ENCODE measurements at places on chromosomes 4 and X.

GRCh38 chr4:6779667-6780565 is 2.6 kb upstream of the KIAA0232 start:
- DNase-seq: peak; percentile 81

DNA sequence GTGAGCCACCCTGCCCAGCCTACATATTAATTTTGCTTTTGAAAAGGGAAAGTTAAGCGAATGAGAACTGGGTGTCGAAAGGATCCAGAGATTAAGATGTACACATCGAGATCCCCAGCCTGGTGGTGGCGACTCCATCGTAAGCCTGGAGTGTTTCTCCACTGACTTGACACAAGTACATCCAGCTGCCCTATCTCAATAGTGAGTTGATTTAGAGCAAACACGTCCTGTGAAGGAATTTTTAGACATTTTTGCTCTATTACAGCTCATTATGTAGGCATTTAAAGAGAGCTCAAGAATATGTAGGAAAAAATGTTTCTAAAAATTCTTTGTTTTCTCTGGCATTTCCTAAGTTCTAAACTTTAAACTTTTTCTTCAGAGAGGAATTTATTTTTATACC is 11.7 kb upstream of the CLDN34 start:
- no peak for DNase-seq

GRCh38 chrX:86946569-86946968 is 571.0 kb upstream of the KLHL4 start:
- DNase-seq: no peak

- DNase-seq: no peak
Measured at GRCh38 chr4:151604238-151604637, 156.6 kb downstream of the GATB start.

DNA sequence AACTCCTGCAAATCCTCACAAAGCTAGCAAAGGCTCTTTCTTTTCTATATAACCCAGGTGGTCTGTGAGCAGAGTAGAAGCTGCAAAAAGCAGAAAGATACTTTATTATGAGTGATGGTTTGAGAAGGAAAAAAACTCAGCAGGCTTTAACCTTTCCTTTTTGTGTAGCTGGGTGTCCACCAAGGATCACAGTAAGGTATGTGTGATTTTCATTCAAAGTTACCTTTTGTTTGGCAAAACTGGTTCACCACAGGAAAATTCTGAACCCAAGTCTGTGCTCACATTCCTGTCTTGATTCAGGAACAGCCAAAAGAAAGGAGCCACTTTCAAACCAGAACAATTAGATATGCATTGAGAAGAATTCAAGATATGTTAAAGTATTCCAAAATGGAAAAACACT is 35.7 kb downstream of the FRAS1 start:
- DNase-seq: no peak

- DNase-seq: peak; percentile 13
Measured at GRCh38 chrX:24395775-24396174, 35.3 kb downstream of the SUPT20HL1 start.

DNA sequence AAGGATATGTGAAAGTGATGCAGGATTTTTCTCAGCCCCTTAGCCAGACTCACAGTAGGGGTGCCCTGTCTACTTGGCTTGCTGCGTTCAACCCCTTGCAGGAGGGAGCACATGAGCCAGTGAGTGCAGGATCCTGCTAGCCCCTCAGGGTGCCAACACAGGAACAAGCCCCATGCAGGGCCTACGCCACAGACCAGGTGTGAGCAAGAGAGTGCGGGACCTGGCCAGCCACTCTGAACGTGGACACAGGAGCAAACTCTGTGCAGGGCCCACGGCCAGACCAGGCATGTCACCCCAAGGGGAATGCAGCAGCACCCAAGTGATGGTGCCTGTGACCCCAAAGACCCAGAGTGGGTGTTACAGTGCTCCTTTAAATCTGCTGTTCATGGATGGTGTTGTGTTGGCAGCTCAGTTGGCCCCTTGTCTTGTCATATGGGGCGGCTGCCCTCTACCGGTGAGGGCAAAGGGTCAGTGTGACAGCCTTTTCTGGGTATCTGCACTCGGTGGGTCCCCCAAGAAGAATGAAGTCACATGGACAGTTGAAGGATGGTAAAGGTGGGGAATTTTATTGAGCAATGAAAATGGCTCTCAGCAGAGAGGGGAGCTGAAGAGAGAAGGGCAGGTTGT is 188.4 kb upstream of the MAOA start:
- DNase-seq: no peak

DNA sequence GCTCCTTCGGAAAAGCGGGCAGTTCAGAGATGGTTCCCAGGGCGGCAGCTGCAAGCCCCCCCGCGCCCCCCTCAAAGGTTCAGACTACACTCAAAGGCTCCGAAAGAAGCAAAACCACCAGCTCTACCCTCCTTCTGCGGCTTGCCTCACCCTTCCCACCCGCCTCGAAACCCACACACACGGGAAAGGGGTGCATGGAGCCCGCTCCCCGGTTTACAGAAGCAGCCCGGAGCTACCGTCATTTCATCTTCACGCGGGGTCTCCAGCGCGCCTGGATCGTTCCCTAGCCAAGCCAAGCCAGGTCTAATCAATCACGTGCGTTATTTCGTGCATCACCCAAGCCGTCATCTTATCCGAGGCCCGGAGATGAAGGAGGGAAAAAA is 1.2 kb downstream of the NLGN4X start:
- no peak for DNase-seq

DNA sequence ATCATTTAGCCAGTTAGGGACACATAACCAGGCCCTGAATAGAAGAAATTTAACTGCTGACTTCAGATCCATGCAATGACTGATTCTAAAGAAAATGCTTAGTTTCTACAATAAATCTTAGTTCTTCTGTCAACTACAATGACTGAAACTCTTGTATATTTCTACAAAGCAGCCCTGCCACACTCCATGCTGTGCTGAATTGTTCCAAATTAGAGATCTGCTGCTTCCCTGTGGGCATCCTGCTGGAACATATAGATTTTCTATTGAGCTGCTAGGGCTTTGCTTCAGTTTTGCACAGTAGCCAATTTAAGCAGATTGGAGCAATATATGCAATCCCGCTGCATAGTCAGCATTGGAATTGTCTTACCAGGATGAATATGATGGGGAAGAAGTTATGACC is 312.8 kb upstream of the SMIM31 start:
- no peak for DNase-seq

DNA sequence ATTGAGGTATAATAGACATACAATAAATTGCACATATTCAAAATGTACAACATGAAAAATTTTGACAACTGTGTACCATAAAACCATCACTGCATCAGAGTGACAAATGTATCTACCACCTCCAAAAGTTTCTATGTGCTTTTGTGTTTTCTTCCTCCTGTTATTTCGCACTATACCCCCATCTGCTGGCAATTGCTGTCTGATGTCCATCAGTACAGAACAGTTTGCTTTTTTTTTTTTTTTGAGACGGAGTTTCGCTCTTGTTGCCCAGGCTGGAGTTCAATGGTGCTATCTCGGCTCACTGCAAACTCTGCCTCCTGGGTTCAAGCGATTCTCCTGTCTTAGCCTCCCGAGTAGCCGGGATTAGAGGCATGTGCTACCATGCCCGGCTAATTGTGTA is 154.3 kb upstream of the GIMD1 start:
- DNase-seq: no peak

DNA sequence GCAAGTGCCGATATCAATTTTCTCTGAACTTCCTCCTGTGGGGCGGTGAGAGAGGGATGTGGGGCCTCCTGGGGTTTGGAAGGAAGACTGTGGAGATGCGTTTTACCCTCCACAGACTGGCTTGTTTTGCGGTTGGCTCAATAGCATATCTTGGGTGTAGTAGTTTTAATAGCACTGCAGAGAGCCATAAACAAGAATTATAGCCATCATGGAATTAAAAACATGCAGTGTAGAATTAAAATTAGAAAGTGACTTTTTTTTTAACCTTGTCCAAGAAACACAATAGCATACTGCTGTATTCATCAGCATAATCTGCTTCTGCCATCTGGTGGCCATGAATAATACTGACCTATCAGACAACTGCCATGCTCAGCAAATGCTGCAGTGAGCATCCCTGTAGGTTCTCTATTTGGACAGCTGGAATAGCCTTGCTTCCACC is 47.3 kb upstream of the SCML1 start:
- peak; percentile 23 for DNase-seq

DNA sequence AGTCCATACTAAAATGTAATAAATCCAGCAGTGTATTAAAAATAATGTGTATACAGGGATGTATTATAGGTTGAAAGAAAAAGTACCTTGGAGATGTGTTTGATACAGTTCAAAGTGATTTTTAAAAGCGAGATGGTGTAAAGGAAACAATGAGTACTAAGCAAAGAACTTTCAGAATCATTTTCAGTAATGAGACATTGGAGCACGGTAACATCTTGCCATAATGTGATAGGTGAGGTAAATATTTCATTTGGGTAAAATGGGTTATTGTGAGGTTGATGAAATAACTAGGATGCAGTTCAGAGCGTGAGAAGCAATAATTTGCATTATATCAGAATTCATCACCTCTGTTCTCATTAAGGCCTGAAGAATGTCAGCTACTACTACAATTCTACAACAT is 25.9 kb downstream of the EIF2S3 start:
- no peak for DNase-seq

GRCh38 chr4:85370400-85371032 is 104.4 kb upstream of the ARHGAP24 start:
- DNase-seq: no peak

DNA sequence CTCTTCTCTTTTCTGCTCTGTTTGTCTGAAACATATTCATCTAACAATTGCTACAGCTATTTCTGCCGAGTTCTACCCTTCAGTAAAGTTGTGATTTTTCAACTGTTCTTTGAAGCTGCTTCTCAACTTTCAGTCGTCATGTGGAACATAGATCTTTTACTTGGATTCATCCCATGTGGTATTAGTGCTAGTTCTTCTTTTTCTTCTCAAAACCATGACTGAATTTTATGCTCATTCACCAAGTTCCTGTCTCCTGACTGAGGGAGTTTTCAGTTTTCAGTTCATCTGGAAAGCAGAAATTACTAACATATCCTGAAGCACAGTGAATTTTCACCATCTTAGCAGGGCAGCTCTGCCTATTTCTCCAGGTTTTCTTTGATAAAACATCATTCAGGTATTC is 12.1 kb downstream of the ACSL4 start:
- DNase-seq: no peak

GRCh38 chr4:130395871-130396270 is 1299.9 kb downstream of the C4orf33 start:
- no peak for DNase-seq

DNA sequence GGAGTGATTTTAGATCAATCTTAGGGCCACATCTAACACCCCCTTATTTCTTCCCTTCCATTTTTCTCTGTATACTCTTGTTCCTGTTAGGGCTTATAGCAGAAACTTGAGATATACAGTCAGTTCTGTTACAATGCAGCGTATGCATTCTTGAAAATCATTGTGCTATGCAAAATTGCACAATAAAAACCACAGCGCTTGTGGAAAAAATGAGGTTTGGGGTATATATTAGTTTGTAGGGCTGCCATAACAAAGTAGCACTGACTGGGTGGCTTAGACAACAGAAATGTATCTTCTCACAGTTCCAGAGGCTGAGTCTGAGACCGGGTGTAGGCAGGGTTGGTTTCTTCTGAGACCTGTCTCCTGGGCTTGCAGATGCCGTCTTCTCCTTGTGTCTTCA is 59.0 kb downstream of the WWC2 start:
- DNase-seq: no peak

DNA sequence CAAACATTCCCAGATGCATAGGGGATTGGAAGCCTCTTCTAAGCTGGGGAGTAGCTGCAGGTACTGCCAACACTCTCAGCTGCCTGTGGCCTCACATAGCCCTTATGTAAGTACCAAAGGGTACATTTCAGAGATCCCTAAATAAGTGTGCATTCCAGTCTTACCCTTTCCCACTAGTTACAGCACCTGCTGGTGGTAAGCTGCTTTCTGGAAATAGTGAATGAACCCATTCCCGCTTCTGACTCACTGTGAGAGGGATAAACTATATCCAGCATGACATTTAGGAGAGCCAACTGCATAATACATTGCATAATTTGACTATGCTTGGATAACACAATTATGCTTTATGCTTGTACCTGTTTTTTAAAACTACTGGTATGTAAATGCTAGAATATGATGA is 149.0 kb downstream of the FAM13A start:
- no peak for DNase-seq

DNA sequence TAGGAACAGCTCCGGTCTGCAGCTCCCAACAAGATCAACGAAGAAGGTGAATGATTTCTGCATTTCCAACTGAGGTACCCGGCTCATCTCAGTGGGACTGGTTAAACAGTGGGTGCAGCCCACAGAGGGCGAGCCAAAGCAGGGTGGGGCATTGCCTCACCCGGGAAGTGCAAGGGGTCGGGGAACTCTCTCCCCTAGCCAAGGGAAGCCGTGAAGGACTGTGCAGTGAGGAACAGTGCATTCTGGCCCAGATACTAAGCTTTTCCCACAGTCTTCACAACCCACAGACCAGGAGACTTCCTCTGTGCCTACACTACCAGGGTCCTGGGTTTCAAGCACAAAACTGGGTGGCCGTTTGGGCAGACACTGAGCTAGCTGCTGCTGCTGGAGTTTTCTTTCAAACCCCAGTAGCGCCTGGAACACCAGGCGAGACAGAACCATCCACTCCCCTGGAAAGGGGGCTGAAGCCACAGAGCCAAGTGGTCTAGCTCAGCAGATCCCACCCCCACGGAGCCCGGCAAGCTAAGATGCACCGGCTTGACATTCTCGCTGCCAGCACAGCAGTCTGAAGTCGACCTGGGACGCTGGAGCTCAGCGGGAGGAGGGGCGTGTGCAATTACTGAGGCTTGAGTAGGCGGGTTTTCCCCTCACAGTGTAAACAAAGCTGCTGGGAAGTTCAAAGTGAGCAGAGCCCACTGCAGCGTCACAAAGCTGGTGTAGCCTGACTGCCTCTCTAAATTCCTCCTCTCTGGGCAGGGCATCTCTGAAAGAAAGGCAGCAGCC is 84.6 kb downstream of the THOC2 start:
- DNase-seq: no peak

GRCh38 chrX:102859550-102859871 is 77.6 kb upstream of the RAB40AL start:
- no peak for DNase-seq

DNA sequence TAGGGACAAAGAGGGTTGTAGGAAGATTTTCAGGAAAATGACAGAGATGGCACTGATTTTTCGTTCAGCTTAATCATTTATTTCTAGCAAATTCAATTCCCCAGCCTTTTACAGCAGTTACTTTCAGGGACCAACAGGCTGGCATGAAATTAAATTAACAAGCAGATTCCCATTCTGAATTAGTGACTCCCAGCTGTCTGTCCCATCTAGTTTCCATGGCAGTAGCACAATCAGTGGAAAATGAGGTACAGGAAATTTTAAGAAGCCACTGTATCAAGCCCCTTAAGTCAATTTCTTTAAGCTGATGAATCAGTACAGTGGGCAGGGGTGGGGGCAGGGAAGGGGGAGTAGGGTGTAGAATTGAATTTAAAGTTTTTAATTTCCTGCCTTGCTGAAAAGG is 121.1 kb upstream of the TEX13C start:
- DNase-seq: no peak

GRCh38 chr4:39700554-39700953 is 2.6 kb downstream of the UBE2K start:
- no peak for DNase-seq

GRCh38 chrX:1108501-1109445 is 103.7 kb downstream of the CRLF2 start:
- DNase-seq: no peak
